NCI-H774 (cell line): ENCODE measurements at places on chromosomes 11 and 22.

DNA sequence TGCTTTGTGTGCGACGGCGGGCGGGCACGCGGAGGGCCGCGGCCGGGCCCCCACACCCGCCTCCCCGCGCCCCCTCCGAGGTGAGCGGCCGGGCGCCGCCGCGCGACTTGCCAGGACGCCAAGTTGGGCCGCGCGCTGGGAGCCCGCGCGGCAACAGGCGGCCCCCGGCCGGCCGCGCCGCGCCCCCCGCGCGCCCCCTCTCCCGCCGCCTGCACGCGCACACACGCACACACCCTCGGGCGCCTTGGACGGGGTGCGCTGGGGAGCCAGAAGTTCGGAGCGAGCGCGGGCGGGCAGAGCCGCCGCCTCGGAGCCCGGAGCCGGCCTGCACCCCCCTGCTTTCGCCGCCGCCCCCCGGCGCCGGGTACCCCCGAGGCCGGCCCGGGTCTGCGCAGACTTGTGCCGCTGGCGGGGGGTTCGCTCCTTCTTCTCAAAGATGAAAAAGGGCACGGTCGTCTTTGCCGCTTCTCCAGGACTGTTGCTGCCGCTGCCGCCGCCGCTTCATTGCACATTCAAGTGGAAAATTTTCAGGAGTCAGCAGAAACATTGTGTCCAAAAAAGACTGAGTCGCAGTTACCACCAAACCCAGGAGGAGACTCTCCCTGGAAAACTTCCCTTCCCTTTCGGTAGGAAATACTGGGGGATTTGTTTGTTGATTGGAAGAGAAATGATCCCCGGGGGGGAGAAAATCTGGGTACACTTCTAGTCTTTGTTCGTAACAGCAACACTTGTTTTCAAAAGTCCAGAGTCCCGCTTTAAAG is 895 bp downstream of the TEAD1 start:
- DNase-seq: peak; percentile 19

- no peak for DNase-seq
These were observed 652.6 kb downstream of the METTL15 start for GRCh38 chr11:28760676-28761390.

- DNase-seq: no peak
These were observed 267.3 kb upstream of the MPPED2 start for GRCh38 chr11:30853439-30853838.

- no peak for DNase-seq
These were observed 68.6 kb downstream of the CSNK2A3 start for GRCh38 chr11:11284481-11284880.

GRCh38 chr11:63907808-63908530 is 9.0 kb downstream of the RCOR2 start:
- no peak for DNase-seq

- no peak for DNase-seq
These were observed 5.5 kb downstream of the OR56A1 start for GRCh38 chr11:6025056-6025455.

DNA sequence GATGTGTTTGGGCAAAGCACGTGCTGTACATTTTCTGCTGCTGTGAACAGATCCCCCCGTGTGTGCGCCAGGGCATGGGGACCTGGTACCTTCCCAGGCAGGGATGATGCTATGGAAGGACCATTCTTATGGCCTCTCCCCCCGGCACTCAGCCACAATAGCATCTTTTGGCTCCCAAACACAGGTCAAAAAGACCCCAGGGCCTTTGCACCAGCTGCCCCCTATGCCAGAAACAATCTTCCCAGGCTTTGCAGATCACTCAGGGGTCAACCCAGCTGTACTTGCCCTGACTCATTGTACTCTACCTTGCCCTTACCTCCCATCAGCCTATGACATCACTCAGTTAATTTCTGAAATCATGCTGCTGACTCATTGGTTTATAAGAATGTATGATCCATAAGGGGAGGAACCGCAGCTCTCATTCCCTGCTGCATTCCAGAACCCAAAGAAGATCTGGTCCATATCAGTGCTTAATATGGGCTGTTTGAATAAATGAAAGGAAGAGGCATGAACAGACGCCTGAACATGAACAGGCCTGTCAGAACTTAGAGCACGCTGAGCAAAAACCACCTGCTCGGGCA is 100.7 kb downstream of the CELSR1 start:
- DNase-seq: no peak

GRCh38 chr11:117421041-117421440 is 93.4 kb downstream of the CEP164 start:
- no peak for DNase-seq

DNA sequence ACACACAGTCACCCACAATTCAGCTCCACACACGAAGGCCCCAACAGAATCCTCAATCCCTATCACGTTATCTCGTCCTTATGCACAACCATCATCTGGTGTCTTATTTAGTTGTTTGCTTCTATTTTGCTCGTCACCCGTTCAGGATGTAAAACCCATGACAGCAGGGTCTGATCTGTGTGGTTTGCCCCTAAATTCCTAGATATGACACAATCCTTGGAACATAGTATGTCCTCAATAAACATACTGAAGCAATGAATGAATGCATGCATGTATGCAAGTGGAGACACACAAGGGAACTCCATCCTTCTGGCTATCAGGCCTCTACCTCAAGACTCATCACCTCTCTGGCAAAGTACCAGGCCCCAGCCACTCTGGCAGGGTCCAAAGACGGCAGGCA is 20.2 kb downstream of the STARD10 start:
- no peak for DNase-seq

GRCh38 chr11:63023841-63024648 is 8.4 kb upstream of the SLC22A8 start:
- peak; percentile 65 for DNase-seq

DNA sequence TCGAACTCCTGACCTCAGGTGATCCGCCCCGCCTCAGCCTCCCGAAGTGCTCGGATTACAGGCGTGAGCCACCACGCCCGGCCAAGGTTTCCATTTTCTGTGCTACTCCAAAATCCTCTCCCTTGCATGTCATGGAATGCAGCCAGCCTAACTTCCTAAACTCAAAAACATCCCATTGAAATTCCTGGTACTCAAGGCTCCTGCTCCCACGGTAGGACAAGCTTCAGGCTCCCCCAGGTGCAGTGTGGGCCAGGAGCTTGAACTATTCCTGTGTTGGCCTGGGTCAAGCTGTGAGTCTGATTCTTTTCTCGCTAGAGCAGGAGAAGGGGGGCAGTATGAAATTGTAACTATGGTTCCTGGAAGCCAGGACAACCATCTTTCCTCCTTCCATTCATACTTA is 97.1 kb downstream of the RPL27A start:
- DNase-seq: no peak

GRCh38 chr11:104369761-104370160 is 205.8 kb upstream of the PDGFD start:
- DNase-seq: no peak

- DNase-seq: no peak
These were observed 1025.8 kb downstream of the FAM181B start for GRCh38 chr11:81707881-81708280.

DNA sequence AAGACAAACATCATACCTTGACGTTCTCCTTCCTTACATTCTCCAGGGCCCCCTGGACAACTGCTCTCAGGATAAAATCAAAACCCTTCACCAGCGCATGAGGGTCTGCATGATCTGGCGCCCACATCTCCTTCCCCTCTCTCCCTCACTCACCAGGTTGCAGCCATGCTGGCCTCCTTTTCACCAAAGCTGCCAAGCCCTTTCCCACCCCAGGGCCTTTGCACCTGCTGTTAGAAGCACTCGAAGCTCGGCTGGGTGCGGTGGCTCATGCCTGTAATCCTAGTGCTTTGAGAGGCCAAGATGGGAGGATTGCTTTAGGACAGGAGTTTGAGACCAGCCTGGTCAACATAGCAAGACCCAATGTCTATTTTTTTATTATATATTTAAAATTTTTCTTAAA is 56.1 kb upstream of the NUP50 start:
- DNase-seq: no peak
